ENCODE measurements at places on chromosomes 12 and 14.

- DNase-seq, result no peak
Measured at GRCh38 chr12:56450241-56450640, 1.0 kb upstream of the TIMELESS start.

DNA sequence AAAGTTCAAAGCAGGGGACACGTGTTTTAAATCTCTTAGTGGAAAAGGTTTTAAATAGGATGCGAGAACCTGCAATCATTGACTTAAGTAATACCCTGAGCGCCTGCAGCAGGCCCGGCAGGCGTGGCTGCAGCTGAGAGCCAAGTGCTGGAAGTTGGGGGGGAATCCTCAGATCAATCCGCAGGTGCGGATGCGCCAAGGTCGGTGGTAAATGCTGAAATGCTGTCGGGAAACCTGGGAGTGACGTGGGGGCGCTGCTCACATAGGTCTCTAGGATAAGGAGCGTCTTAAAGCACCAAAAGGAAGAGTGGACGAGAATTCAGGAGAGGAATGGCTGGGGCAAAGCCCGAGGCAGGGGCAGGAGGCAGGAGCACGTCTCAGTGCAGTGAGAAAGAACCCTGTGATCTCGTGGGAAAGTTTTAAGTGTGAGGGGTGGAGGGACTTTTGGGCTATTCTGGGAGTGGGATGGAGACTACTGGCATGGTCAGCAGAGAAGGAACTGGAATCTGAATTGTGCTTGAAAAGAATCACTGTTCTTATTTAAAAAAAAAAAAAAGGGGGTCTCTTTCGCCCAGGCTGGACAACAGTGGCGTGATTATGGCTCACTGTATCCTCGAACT, 883 bp upstream of the CDCA4 start:
- DNase-seq, result no peak

DNA sequence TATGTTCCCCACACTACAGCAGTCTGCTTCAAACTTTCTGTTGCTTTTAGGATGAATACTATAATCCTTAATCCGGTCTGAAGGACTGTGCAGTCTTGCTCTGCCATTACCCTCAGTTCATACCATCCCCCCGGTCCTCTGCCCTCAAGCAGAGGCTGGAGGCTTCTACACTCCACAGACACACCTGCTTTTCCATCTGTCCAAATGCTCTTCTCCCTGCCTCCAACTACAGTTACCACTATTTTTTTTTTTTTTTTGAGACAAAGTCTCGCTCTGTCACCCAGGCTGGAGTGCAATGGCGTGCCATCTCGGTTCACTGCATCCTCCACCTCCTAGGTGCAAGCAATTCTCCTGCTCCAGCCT, 19.3 kb upstream of the KCNH3 start:
- DNase-seq, result no peak

GRCh38 chr12:5807090-5807414, 138.0 kb downstream of the ANO2 start:
- no peak for DNase-seq

DNA sequence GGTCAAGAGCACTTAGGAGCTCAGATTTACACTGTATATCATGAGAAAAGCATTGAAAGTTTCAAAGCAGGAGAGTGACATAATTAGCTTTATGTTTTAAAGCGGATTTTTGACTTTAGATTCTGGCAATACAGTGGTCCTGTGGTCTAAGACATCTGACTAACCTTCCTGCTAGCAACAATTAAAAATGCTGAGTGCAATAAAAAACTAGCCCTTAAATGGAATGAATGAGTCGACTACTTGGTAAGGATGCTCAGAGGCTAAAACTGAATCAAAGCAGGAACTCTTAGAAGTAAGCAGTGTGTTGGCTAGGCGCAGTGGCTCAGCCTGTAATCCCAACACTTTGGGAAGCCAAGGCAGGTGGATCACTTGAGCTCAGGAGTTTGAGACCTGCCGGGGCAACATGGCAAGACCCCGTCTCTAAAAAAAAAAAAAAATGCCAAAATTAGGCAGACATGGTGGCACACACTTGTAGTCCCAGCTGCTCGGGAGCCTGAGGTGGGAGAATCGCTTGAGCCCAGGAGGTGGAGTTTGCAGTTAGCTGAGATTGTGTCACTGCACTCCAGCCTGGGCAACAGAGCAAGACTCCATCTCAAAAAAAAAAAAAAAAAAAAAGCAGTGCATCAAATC, 18.9 kb downstream of the BICD1 start:
- no peak for DNase-seq

- DNase-seq, result no peak
Measured at GRCh38 chr14:95290871-95291431, 28.8 kb downstream of the CLMN start.

DNA sequence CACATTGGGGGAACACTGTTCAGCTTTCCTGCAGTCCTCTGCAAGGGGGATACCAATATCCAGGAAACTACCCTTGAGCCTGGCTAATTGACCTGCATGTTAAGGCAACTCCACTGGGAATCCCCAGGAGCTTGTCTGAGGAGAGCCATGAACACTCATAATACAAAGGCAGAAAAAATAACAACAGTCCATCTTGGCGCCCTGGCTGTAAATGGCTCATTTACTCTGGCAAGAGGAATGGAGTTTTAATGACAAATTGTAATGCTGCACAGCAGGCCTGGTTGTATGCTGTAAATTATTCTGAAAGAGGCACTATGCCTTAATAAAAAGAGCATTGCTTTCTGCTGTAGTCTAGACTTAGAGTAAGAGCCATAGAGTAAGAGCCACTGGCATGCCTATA, 58.3 kb downstream of the SLC8A3 start:
- DNase-seq, result no peak
